AG09309 (cell line): ENCODE measurements at places on chromosomes 5 and 9.

DNA sequence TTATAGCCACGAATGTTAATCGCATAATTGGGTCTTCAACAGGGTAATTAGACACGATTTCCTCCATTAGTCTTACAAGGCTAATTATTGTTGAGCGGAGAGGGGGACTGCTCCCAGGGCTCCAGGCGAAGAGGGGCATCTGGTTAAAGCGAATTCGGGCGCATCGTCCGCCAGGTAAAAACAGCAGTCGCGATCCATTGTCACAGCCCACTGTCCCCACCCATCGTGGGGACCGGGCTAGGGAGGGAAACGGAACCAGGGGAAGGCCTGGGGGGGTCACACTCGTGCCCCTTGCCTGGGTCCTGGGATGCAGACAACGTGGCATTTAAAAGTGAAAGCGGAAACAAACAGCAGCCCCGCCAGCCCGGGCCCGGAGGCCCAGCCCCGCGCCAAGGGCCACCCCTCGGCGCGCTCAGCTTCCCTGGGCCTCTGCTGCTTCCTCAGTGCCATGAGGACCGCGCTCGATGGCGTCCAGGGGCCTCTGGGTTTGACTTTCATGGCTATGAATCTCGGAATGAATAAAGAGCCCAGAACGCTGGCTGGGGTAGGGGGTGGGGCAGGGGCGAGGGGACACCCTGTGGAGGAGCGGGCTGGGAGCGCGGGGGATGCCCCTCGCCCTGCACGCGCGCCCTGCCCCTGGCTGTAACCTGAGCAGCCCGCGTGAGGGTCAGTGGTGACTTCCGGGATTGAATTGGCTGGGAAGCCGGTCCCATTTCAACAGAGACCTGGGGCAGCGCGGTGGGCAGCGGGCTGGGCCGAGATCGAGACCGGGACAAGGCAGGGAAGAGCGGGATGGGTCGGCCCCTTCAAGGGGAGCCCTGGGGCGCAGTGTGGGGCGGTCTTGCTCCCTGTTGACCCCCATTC is 99.9 kb downstream of the GTF3C4 start:
- DNase-seq = no peak

- no peak for DNase-seq
Observed at GRCh38 chr5:100646011-100646410, 110.8 kb downstream of the FAM174A start.

- no peak for DNase-seq
Observed at GRCh38 chr5:26023361-26023760, 1015.0 kb downstream of the CDH9 start.

DNA sequence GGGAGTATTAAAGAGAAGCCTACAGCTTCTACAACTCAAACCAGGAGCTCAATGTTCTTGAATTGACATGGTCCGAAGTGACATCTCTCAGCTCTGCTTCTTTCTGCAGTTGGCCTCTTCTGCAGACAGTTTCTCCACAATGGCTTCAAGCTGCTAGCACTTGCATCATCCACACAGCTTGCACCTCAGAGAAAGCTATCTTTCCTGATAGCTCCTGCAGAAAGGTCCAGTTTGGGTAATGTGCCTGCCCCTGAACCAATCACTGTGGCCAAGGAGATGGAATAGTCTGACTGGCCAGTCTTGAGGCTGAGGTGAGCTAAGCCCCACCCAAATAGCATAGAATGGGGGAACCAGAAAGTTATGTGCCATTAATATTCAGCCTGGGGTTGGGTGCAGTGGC is 95.8 kb upstream of the ABCA1 start:
- DNase-seq = no peak

DNA sequence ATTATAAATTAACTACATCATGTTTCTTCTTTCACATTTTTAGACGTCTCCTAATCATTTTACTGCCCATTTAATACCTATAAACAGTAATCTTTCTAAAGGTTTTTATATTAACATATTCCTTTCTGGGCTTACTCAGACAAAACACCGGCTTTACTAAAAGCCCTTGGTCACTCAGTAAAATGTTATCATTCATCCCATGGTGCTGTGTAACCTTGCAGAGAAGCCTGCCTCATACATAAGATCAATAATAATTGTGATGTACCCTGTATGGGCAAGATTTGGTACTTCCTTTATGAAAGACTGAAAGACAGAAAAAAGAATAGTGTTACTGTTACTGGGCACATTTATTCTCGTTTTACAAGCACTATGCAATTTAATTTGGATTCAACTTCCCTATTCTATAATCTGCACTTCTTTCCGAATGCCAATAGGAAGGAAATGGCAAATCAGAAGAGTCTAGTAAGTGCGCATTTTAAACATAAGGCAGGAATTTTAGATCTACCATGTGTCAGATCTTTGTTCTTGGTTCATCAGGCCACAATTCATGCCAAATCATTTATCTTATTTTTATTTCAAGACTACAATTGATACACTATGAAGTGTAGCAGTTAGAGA is 522.2 kb downstream of the CSNK1G3 start:
- DNase-seq = no peak

DNA sequence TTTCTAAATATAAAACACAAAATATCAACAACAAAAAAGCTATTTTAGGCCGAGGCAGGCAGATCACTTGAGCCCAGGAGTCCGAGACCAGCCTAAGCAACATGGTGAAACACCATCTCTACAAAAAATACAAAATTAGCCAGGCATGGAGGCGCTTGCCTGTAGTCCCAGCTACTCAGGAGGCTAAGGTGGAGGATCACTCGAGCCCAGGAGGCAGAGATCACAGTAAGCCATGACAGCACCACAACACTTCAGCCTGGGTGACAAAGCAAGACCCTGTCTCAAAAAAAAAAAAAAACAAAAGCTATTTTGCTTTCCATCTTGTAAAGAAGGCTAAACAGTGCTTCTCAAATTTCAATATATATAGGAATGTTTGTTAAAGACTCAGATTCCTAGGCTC is 11.3 kb downstream of the C5orf15 start:
- DNase-seq = no peak

DNA sequence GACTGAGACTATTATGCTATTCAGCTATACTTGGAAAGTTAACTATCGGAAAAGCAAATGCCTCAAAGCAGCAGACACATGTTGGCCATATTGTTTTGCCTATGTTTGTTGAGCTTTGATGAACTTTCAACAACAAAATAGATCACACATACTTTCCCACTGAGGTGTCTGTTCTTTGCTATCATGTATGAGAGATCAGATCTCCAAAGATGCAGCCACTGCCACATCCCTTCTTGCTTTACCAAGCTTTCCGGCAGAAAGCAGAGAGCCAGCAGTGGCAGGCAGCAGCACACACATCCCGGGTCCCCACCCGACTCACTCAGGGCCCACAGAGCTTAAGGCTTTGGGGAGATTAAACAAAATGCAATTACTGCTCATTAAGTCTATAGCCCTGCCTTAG is 18.8 kb downstream of the ZBTB5 start:
- DNase-seq = no peak

- no peak for DNase-seq
Observed at GRCh38 chr5:126920291-126920690, 110.1 kb downstream of the MARCHF3 start.

DNA sequence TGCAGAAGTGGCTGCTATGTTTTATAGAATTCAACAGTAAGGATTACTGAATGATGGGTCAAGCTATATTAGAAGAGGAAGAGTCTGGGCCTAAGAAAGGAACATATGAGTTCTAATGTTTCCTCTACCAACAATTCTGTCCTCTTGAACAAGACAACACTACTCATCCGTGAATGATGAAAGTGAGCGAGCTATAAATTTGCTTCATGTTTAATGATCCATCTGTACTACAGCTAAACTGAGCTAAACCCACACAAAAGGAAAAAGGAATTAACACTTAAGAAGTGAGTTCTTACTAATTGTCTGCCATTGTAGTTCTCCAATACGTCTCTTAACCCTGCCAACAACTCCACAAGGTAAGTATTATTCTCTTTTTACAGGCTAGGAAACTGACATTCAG is 204.4 kb downstream of the GLIS3 start:
- DNase-seq = no peak

- no peak for DNase-seq
Observed at GRCh38 chr5:170365011-170365410, 24.2 kb downstream of the KCNMB1 start.

- DNase-seq = no peak
Observed at GRCh38 chr5:168415971-168416370, 70.3 kb upstream of the RARS1 start.

GRCh38 chr9:30925635-30926034 is 1458.8 kb upstream of the ACO1 start:
- no peak for DNase-seq

DNA sequence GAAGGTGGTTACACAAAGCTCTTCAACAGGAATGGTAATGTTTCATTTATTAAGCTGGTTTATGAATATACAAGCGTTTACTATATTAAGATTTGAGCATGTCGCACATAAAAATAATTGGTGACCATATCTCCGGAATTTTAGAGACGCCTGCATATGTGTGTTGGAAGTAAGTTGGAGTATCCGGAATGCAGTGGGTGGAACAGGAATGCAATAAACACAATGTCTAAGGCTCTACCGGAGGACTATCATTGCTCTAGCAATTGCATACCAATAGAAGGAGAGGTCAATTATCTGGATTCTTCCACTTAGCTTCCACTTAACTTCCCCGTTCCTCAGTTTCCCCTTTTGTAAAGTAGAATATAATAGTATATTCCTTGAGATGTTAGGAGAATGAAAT is 1.1 kb upstream of the CEP78 start:
- no peak for DNase-seq

GRCh38 chr5:7667216-7667767 is 183.6 kb downstream of the CFAP90 start:
- DNase-seq = no peak

GRCh38 chr5:55533521-55534435 is 986 bp downstream of the PLPP1 start:
- DNase-seq = no peak

DNA sequence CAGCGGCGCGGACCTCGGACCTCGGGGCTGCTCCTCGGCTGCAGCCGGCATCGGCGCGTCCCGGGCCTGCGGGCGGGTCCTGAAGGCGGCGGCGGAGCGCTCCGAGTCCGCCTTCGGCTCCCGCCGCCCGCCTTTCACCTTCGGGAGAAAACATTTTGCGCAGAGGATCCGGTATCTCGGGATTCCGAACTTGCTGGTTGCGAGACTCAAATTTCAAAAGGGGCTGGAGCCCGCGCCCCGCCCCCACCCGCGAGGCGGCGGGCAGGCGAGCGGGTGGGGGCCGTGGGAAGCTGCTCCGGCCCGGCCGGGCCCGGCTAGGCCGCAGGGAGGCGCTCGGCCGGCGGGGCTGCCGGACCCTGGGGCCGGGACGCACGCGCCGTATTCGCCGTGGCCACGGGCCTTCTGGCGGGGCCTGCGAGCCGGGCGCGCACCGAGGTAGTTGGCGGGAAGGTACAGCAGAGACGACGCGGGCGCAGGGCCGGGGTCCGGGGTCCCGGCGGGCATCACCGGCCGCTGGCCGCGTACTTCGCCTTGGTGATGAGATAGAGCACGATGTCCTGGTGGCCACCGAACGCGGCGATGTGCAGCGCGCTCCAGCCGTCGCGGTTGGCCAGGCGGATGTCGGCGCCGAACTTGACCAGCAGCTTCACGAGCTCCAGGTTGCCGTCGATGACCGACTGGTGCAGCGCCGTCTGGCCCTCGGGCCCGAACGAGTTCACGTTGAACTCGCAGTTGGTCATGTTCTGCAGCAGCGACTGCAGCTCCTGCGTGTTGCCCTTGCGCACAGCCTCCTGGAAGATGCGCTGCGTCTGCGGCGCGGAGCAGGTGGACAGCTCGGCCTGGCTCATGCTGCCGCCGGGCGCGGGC is 757 bp downstream of the NRARP start:
- DNase-seq = no peak
